ENCODE measurements at places on chromosomes 16 and 17.

DNA sequence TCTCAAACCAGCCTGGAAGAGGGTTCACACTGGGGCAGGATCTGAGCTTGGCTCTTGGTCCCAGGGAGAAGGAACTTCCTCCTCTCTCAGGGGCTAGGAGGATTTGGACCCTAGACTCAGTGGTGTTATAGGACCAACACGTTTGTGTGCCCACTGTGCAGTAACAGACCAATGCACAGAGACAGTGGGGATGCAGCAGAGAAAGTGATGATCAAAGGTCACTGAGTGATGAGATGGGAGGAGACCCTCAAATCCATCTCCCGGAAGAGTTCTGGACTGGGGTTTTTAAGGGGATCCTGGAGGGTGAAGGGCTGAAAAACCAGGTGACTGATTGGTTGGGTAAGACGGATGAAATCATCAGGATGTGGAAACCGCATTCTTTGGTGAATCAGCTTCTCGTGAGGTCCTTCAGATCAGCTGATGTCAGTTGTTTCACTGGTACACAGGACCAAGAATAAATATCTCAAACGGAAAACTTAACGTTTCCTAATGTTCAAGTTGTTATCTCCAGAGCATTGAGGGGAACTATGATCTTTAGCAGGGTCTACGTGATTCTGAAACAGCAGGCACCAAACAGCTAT is 3.3 kb upstream of the VAC14 start:
- no peak for DNase-seq

GRCh38 chr16:60363566-60363965 is 1629.5 kb upstream of the GOT2 start:
- no peak for DNase-seq

DNA sequence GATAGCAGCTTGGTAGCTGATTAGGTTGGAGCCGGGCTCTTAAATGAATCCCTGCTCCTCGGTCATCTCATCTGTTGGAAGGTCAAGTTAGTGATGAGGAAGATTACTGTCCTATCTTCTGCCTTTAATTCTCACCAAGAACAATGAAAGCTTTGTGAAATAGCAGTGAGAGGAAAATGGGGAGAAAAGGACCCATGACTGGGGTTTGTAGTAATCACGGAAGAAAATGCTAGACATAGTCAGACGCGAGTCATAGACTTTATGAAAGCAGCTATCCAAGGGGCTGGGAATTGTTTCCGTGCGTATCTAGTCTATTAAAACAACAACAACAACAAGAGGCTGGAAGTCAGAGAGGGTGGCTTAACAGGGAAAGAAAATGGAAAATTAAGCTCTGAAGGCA is 18.3 kb downstream of the PIK3R5 start:
- no peak for DNase-seq

GRCh38 chr17:47717261-47717697 is 15.8 kb upstream of the TBX21 start:
- peak; percentile 85 for DNase-seq

DNA sequence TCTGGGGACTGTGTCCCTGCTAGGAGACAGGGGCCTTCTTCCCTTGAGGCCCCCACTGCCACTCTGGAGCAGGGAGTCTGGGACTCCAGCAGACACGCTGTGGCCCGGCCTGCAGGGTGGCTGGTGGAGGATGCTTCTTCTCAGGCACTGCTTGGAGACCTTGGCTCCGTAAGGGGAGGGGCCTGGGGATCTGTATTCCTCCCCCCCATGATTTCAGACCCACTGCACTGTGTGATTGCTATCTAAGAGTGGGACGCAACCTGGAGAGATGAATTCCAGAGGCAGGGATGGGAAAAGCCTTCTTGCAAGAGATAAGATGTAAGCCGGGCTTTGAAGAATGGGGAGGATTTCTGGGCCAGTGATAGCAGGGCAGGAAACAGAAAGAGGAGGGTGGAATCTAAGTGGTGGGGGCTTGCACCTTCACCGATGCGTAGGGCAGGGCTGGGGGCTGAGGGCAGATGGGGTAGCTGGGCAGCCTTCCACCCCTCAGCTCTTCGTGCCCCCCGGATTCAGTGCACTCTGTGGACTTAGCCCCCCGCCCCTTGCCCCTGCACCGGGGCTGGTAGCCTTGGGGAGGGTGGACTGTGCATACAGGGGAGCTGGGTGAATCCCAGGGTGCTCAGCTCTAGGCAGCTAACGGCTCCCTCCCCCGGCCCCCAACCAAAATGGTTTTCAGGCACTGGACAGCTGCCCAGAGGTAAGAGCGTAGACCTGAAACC is 5.2 kb upstream of the GSE1 start:
- no peak for DNase-seq

DNA sequence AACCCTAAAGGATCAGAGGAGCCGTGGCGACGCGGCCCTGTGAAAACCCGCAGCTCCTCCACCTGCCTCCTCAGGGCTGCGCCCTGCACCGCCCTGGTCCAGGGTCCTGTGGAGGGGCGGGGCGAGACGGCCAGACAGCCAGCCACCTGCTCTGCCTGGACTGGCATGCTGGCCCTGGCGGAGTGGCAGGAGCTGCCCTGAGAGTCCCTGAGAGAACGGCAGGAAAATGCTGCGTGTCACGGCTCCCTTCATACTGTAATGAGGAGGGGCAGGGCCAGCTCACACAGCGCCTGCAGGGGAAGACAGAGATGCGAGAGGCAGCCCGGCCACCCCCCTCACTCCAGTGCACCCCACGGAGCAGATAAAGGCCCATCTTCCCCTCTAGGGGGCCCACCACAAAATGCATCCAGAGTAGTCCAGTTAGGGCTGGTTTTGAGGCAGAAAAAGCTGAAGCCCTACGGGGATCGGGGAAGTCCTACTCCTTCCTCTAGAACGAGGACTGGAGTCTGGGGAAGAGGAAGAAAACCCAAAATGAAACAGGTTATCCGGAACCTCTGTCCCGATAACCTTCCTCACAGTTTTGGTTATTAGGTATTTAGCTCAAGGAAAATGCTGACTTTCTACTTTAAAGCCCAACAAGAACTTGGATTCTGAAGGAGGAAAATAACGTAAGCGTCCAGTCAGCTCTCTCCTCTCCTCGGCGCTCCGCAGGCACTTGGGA is 97.6 kb upstream of the DNAH17 start:
- DNase-seq = no peak

DNA sequence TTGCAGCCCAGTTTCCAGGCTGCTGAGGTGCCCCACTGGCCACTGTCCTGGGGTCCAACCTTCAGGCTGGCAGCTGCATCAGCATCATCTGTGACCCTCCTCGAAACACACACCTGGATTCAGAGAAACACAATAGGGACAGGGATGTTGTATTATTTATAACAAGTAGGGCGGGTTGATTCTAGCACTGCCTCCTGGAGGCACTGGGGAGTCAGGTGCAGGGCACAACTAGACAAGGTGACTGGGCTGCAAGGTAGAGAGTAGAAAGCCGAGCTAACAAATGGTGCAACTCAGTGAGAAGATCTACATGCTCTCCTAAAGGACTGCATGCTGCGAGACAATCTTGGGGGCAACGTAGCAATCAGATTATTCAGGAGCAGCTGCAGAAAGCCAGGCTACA is 317.3 kb downstream of the SLC39A11 start:
- no peak for DNase-seq

GRCh38 chr16:58365623-58366022 is 26.6 kb upstream of the GINS3 start:
- no peak for DNase-seq

DNA sequence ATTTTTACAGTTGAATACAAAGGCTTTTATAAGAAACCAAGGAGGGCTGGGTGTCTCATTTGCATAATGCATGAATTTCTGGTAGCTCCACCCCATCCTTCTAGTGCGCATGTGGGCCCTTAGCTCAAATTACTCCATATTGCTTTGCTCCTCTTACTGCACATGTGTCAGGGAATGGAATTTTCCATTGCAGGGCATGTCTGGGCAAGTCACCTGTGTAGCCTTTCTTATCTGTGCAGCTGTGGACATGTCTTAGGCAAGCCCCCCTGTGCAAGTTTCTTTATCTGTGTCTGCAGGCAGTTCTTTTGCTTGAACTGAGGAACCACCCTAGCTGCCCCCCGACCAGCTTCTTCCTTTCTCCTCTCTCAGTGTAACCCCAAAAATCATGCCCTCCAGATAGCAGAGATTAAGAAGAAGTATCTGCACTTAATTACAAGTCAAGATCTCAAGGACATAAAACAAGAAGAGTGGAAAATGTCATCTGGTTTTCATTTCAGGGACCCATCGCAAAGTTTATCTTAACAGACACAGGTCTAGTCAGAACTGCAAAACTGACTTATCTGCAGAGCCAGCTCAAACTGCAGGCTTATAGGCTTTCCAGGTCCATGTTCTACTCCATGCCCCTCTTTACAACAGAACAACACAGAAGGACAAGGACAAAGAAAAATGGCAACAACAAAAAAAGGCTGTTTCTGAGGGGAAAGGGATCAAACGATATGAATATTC is 137.9 kb upstream of the HS3ST4 start:
- DNase-seq = no peak

All from NK-92 treated with Interleukin-12 subunit alpha and Interleukin-12 subunit beta, amount 100 ng/mL, for 24 hours (cell line).